Activated CD8-positive, alpha-beta memory T cell treated with anti-CD3 and anti-CD28 coated beads for 24 hours (primary cell): ENCODE measurements at places on chromosomes 2 and 18.

DNA sequence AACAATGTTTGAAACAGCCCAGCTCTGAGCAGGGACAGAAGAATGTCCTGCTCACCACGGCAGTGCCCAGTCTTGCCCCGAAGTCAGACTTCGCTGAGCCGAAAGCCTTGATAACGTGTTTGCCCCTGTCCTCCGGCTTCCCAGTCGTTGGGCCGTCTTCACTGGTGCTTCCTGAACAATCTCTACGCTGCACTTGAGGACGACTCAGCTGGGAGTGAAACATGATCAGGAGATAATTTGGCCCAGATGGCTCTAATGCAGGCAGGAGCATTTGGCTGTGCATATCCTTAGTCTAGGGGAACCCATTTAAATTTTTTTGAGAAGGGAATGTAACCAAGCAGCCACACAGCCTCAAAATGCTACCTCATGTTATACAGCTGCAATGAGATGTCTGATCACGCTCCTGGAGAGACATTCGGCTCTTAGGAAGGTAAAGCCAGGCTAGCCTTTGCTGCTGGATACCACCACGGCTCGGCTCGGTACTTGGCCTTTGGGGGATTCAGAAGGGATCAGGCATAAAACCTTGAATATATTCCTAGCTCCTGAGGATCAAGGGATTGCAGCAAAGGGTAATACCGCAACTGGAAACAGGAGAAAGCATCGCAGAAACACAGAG lies 43.6 kb downstream of the FECH start:
- no peak for DNase-seq

- DNase-seq = no peak
Measured at GRCh38 chr18:13530879-13531387, 195.4 kb downstream of the FAM210A start.

- DNase-seq = no peak
Measured at GRCh38 chr2:45450634-45451033, 160.4 kb downstream of the SRBD1 start.

DNA sequence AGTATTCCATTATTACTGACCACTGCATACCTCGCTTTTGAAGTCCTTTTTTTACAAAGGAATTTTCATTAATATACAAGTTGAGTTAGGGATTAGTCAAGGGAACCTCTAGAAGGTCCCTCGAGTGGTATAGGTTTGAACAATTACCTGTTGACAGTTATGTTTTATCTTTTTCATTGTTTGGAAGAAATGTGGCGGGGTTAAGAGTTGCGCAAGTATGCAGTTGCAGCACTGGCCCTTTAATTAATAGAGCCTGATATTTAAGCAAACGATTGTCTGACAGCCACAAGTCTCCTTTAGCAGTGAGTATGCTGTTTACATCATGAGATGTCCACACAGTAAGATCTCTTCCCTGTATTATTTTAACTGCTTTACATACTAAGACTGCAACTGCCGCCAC lies 24.3 kb downstream of the KYNU start:
- no peak for DNase-seq

DNA sequence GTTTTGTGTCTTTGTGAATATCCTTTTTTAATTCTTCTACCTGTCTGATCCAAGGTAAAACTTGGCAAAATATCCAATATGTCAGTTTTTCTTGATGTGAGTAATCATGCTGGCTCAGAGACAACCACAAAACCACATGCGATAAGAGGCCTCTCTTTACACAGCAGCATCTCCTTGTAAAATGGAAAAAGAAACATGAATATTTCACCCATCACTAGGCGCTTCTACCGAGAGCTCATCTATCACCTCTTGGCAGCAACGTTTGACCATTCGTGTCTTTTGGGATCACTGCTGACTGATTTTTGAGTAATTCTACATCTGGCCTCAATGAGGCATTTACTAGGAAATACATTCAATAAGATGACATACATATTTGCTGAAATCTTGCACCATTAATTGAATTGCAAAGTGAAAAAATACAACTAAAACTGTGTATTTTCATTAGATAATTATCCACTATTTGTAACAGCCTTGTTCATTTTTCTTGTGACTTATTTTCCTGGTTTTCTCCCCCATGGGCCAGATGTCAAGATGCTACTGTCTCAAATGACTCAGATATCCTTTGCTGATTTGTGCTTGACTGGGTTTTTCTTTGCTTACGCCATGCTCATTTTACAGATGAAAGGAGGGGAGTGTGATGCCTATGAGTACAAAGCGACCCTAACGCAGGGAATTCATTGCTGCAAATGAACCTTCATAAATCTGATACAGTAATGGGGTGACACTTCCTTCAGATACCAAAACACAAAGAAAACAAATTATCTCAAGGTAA lies 467.5 kb downstream of the FBXO15 start:
- no peak for DNase-seq

DNA sequence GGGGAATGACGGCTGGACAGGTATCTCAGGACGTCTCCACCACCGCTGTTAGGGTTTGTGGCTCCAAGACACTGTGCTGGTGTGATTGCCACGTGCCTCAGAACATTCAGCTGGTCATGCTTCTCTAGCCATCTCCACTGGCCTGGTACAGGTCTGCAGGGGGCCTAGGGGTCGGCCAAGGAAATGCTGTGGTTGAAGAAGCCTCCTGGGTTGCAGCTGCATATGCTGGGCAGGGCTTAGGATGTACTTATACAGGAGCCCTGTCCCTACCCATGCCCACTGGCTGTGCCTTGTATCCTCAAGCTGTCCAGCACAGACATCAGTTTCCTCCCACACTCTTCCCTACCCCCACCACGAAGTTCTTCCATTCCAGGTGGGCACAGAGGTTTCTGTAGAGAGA lies 64.1 kb downstream of the NPPC start:
- DNase-seq = no peak

- no peak for DNase-seq
Measured at GRCh38 chr18:48627216-48627615, 88.4 kb downstream of the CTIF start.

DNA sequence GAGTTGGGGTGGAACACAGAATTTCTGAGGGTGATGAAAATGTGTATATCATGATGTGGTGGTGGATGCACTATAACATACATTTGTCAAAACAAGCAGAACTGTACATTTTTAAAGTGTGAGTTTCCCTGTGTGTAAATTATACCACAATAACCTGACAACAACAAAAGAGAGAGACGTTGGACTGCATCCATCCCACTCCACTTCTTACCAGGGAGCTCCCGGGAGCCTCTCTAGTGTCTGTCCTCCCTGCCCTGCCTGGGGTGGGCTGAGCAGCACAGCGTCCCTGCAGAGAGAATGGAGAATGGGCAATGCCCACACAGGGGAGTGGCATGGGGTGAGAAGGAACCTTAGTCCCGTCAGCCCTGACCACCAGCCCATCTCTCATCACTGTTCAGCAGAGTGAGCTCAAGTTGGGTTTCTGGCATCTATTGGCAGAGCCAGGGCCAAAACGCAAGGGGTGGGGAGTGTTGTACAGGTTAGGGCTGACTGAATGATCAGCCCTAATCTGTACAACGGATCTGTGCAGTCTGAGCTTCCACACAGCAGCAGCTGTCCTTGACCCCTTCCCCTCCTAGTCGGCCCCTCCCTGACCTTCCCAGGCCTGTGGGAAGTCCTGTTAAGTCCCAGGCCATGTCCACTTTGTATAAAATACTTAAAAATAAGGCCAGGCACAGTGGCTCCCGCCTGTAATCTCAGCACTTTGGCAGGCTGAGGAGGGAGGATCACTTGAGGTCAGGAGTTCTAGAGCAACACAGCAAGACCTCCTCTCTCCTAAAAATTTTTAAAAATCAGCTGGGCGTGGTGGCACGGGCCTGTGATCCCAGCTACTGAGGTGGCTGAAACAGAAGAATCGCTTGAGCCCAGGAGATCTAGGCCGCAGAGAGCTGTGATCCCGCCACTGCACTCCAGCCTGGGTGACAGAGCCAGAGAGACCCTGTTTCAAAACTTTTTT lies 3.3 kb upstream of the PROC start:
- no peak for DNase-seq

GRCh38 chr2:26846334-26847306 lies 1.3 kb upstream of the DPYSL5 start:
- peak; percentile 84 for DNase-seq

- DNase-seq = no peak
Measured at GRCh38 chr2:9974343-9974742, 22.9 kb downstream of the GRHL1 start.

DNA sequence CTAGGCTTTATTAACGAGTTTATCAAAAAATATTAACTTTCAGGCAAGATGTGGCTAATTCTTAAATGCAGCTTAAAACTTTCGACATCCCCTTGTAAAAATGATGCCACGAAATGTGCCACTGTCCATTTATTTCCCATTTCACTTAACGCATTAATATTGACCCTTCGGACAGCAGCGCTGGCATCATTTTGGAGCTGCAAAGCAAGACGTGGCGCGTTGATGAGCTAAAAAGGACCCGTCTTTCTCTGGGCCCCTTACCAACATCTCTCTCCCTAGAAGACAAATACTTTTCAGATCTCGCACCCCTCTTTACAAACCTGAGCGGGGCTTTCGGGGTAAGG lies 367.9 kb downstream of the MTX2 start:
- DNase-seq = no peak

GRCh38 chr2:61431345-61431744 lies 39.5 kb downstream of the USP34 start:
- no peak for DNase-seq

GRCh38 chr2:241609859-241610793 lies 26.8 kb downstream of the THAP4 start:
- DNase-seq = peak; percentile 95

DNA sequence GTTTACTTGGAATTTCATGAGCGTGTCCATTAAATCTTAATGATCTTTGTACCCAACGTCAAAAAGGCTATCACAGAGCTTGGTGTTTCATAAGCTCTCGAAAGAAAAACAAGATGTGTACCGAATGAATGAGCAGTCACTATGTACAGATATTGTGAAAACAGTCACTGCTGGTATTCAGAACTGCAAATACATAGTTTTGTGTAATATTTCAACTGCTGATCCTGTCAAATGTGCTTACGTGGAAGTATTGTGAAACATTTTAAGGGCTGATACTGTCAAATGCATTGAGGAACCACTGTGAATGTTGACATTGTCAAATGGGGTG lies 184.2 kb upstream of the KLHL29 start:
- DNase-seq = no peak

GRCh38 chr18:45976974-45977373 lies 9.8 kb upstream of the EPG5 start:
- DNase-seq = no peak

DNA sequence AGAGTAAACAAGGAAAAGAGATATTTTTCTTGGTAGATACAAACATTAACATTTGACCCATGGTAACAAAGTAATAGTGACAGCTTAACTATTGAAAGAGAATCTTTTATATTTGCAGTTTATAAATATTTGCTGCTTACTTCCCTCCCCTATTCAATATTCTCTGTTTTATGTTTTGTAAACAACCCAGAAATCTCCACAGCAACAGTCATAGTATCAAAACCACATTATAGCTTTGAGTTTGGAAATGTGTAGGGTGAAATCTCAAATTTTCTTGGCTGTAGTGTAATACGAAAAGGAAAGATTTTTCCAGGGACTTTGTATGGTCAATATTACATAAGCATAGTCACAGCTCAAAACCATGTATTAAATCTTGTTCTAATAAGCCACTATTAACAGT lies 511.2 kb downstream of the METTL4 start:
- DNase-seq = no peak

- DNase-seq = no peak
Measured at GRCh38 chr2:150191349-150191748, 296.1 kb downstream of the RND3 start.

DNA sequence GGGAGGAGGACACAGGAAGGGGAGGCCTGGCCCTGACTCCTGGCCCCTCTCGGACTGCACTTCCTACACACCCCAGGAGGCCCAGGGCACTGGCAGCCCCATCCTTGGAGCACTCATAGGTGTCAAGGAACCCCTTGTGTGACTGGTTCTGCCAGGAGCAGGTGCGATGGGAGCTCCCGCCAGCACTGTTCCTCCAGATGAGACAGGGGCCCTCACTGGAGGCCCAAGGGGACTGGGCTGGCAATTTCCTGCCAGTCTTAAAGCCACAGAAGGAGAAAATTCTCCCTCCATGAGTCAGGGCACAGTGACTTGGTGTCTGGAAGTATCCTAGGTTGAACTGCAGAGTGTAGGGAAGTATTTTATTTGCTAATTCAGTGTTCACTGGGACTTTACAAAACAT lies 42.8 kb upstream of the MAL start:
- no peak for DNase-seq

DNA sequence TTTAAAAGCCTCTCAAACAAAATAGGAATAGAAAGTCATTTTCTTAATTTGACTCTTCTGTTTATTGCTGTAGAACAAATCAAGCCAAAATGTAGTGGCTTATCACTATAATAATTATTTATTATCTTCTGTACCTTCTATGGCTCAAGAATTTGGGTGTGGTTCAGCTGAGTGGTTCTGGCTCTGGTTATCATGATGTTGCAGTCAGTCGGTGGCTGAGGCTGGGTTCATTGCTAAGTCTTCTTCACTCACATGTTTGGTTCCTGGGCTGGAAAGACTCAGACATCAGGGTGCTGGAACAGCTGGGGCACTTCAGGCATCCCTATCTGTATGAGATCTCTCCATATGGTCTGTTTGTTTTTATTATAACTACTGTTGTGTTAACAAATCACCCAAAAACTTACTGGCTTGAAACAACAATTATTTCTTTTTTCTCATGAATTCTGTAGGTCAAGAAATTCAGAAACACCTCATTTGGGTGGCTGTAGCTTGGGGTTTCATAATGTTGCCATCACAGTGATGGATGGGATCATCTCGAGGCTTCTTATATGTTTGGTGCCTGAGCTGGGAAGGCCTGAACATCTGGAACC lies 242.6 kb upstream of the FBXO11 start:
- no peak for DNase-seq

- no peak for DNase-seq
Measured at GRCh38 chr18:74714791-74715190, 117.1 kb downstream of the ZNF407 start.

GRCh38 chr2:45897842-45898241 lies 246.4 kb downstream of the PRKCE start:
- no peak for DNase-seq

GRCh38 chr2:64214281-64215115 lies 70.3 kb upstream of the PELI1 start:
- DNase-seq = peak; percentile 74

GRCh38 chr2:168758970-168759820 lies 43.2 kb upstream of the NOSTRIN start:
- DNase-seq = no peak

- peak; percentile 66 for DNase-seq
Measured at GRCh38 chr2:136310797-136311603, 193.1 kb upstream of the CXCR4 start.

DNA sequence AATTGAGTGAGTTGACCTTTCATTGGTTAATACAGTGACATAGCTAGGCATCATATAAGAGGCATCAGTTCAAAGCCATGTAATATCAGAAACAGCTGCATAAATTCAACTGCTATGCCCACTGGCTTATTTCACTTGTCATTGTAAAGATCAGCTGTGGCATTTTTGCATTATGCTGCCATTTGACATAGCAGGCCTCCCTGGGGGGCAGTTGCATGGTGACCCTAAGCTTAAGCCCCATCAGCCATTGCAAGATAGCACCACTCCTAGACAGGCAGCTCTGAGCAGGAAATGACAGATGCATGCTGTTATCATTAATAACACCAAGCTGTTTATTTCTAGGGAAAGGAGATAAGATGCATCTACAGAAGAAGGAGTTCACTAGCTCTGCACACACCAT lies 233.4 kb upstream of the CNTNAP5 start:
- no peak for DNase-seq

- no peak for DNase-seq
Measured at GRCh38 chr2:45397292-45397691, 213.8 kb downstream of the SRBD1 start.

- no peak for DNase-seq
Measured at GRCh38 chr2:81901017-81901416, 1596.5 kb upstream of the LRRTM1 start.
